ENCODE measurements at places on chromosomes 5 and 9.

- no peak for DNase-seq
Measured at GRCh38 chr5:16413166-16413860, 52.3 kb downstream of the ZNF622 start.

DNA sequence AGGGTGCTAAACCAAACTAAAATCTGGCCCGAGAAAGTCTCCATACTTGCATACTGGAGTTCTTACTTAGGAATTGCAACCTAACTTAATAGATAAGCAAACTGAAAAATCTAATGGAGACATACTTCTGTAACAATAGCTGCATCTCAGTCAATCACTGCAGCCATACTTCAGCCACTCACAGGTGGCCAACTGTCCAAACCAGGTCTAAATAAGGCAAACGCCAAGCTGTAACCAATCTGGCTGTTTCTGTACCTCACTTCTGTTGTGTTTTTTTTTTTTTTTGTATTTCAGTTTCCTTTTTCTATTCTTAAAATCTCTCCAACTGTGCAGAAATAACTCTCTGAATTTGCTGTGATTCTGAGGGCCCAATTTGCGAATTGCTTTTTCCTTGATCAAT, 4.4 kb upstream of the NDUFB6 start:
- DNase-seq: no peak

GRCh38 chr5:134439210-134439654, 27.6 kb upstream of the CDKN2AIPNL start:
- no peak for DNase-seq

GRCh38 chr9:105232207-105232606, 12.2 kb upstream of the SLC44A1 start:
- DNase-seq: no peak

- DNase-seq: no peak
Measured at GRCh38 chr5:43410414-43410813, 1.8 kb downstream of the CCL28 start.

- no peak for DNase-seq
Measured at GRCh38 chr9:70466976-70467561, 52.6 kb upstream of the KLF9 start.

Data from NCI-H524 (cell line).